ENCODE measurements at places on chromosomes 4 and X.

- no peak for DNase-seq
Observed at GRCh38 chr4:123698556-123698955, 302.0 kb downstream of the SPRY1 start.

DNA sequence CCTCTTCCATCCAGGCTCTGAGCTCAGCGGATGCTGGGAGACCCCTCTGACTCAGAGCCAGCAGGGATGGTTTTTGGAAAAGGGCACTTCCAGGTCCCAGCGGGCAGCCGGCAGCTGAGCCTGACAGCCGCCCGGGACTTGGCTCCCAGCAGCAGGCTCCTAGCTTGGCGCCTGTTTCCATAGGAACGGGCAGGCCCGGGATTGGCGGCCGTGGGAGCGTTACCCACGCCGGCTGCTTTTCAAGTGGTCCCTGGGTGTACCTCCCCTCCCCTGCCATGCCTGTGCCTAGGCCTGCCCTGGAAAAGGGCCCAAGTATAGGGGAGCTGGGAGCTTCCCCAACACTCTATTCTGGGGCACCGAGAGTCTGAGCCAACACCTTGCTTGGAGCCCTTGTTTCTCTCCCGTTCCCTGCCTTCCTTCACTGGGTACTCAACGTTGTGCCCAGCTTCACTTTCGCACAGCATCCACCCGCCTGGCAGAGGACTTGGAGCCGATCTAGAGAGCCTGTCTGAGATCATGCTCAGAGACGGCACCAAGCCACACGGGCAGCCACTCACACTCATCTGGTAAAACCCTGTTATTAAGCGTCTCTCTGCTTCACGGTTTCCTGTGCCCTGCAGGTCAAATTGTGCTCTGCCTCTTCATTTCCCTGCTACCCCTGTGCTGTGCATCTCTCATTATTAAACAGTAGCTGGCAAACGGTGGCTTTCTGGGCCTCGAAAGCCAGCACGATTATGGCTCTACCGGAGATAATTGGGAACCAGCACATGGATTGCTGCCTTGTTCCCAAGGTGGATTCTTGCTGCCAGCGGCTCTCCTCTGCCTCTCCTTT is 521.5 kb downstream of the BCOR start:
- no peak for DNase-seq

GRCh38 chrX:105645667-105646357 is 176.5 kb upstream of the NRK start:
- no peak for DNase-seq

- no peak for DNase-seq
Observed at GRCh38 chr4:95510877-95511276, 37.9 kb downstream of the UNC5C start.

- no peak for DNase-seq
Observed at GRCh38 chrX:12984603-12985319, 9.9 kb downstream of the TMSB4X start.

DNA sequence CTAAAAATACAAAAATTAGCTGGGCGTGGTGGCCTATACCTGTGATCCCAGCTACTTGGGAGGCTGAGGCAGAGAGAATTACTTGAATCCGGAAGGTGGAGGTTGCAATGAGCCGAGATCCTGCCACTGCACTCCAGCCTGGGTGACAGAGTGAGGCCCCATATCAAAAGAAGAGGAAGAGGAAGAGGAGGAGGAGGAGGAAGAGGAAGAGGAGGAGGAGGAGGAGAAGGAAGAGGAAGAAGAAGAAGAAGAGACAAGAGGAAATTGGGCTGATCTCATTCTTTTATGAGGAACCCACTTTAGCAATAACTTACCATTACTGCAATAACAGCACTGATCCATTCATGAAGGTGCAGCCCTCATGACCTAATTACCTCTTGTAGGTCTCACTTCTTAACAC is 138.9 kb upstream of the GIMD1 start:
- DNase-seq: no peak

DNA sequence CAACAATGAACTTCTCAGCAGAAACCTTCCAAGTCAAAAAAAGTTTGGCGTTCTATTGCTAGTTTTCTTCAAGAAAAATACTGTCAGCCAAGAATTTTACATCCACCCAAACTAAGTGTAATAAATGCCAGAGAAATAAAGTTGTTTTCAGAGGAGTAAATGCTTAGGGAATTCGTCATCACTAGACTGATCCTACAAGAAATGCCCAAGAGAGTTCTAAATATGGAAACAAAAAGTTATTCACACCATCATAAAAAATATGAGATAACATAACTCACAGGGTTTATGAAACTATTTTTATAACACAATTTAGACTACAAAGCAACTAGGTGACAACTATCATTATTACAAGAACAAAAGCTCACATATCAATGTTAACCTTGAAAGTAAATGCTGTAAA is 259.5 kb upstream of the GABRA2 start:
- no peak for DNase-seq

- DNase-seq: no peak
Observed at GRCh38 chr4:25834411-25835107, 28.2 kb downstream of the SEL1L3 start.

DNA sequence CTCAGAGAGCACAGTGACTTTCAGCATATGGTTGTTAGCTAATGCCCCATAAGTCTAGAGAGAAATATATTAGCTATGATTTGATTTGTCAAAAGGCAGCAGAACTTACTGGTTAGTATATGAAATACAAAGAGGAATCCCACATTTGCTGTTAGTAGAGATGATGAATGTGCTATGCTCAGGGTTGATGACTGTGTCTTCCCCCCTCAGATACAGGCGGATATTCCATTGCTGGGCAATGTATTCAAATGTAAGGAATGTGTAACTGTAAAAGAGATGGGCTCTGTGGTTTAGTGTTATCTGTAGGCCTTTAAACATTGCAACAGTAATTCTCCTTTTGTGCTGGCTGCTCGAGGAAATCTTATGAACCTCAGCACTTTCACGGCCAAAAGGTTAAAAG is 528.9 kb upstream of the ARX start:
- no peak for DNase-seq

DNA sequence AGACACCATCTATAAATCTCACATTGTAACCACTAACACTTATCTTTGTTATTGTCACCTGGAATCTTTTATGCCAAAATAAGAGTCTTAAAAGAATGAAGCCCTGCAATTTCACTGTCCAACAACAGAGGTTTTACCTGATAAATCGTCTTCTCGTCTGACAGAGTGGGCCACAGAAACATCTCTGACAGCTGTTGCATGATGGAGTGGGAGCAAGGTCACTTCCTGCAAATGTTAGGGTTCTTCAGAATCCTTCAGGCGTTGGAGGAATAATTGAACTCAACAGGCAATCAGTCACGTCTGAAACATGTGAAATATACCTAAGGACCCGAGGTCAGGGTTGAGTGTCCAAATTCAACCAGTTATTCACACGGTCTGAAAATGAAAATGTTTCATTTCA is 353.6 kb downstream of the TRIML1 start:
- DNase-seq: no peak

DNA sequence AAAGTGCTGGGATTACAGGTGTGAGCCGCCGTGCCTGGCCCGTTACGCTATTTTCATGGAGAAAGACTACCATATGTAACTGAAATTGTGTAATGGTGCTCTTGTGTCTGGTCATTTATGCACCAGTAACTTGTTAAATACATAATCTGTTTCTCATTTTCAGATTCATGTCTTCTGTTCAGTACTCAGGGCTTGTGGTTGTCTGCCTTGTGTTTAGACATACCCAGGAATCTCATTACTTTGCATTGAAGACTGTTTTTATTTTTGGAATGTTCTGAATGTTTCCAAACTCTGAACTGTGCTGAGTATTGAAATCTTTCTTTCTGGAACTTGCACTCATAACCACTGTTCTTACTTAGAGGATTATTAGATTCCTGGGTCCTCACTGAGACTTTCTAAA is 52.8 kb downstream of the PDLIM5 start:
- no peak for DNase-seq

DNA sequence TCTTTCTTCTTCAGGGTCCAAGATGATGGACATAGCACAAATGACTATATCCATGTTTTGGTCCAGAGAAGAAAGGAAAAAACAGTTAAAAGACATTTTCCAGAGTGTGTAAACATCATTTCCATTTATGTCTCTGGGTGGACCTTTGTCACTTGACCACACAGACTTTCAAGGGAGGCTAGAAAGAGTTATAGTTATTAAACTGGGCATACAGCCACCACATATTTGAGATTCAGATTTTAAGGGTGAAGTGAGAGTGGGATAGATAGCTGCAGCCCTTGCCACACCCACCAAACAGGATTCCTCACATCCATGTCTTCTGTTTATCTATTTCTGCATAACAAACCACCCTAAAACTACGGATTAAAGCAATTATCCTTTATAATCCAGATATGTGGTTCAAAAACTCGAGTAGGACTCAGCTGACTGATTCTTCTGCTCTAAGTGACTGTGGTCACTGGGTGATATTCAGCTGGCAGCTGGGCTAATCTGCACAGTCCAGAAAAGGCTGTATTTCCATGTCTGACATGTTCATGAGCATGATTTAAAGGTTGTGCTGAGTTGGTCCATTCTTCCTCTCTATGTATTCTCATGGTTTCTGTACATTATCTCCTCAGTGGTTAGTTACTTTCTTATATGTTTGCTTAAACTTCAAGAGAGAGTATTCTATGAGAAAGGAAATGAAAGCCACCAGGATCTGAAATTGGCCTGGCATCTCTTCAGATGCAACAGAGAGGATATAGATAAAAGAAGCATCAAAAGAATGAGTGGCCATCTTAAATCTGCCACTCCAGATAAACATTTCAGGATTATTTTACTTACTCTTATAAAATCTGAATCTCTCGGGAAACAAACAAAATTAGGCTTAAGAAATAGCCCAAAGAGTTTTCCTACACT is 459.8 kb upstream of the CTSO start:
- no peak for DNase-seq

GRCh38 chr4:171582961-171583581 is 230.1 kb upstream of the GALNTL6 start:
- no peak for DNase-seq

- no peak for DNase-seq
Observed at GRCh38 chr4:56296526-56296925, 90.8 kb downstream of the AASDH start.

DNA sequence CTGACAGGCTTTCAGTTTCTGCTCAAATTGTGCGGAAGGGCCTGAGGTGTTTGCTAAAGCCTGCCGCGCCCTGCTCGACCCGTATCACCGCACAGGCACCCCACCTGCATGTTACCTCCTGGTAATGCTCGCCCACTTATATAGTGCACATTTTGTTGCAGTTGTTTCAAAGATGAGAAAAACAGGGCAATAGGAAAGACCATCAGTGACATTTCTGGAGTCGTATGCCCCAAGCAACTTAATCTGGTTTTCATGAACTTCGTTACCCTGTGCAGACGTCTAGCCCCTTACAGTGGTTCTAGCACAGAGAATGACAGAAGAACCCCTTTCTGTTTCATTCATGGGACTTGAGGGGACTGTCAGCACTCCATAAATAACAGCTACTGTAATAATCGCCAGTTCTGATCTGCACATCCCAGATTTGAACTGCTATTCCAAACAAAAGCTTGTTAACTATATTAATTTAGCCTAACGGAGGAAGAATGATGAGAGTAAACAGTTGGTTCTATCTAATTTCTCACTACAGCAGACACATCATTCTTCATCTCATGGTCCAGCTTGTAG is 940 bp upstream of the DCTD start:
- no peak for DNase-seq

GRCh38 chr4:164087733-164088132 is 593.2 kb downstream of the TMA16 start:
- DNase-seq: no peak

- no peak for DNase-seq
Observed at GRCh38 chr4:1041147-1041935, 29.9 kb downstream of the FGFRL1 start.

DNA sequence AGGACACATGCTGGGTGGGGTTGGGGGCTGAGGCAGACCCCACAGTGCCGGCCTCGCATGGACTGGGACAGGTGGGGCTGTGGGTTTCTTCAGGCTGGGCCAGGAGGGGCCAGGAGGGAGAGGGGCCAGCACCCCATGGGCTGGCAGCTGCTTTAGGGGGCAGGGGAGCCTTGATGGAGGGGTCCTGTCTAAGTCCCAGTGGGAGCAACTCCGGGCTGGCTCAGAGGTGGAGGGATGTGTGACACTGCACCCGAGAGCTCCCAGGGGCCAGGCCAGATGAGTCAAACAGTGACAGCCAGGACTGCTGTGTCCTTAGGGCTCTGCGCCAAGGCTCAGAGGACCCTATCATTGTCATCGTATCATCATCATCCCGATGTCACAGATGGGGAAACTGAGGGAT is 4.4 kb upstream of the ABLIM2 start:
- no peak for DNase-seq

DNA sequence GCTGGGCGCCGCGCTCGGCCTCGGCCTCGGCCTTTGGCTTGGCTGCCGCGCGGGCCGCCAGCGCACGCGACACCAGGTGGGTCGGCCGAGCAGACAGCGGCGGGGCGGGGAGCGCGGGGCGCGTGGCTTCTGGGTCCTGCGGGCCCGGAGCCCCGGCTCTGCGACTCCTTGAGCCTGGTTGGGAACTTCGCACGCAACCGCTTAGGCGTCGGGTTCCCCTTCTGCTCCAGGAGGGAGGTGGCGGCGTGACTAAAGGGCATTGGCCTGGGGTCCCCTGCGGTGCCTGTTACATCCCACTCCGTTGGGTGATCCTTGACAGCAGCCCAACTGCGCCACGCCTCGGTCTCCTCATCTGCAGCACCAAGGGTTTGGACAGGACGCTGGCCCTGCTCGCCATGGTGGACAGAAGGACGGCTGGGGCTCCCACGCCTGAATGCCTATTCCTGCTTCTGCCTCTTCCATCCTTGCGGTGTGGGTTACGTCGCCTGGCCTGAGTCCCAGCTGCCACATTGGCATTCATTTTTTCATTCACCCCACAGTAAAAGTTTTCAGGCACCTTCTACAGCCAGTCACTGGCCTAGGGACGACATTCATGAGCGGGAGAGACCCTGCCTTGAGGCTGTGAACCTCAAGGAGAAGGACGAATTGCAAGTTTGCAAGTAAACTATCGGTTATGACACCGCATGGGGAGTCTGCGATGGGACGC is 631 bp downstream of the EVC start:
- no peak for DNase-seq

GRCh38 chr4:87041141-87041540 is 106.3 kb downstream of the AFF1 start:
- DNase-seq: no peak

- DNase-seq: no peak
Observed at GRCh38 chrX:38917954-38918353, 116.7 kb downstream of the MID1IP1 start.

DNA sequence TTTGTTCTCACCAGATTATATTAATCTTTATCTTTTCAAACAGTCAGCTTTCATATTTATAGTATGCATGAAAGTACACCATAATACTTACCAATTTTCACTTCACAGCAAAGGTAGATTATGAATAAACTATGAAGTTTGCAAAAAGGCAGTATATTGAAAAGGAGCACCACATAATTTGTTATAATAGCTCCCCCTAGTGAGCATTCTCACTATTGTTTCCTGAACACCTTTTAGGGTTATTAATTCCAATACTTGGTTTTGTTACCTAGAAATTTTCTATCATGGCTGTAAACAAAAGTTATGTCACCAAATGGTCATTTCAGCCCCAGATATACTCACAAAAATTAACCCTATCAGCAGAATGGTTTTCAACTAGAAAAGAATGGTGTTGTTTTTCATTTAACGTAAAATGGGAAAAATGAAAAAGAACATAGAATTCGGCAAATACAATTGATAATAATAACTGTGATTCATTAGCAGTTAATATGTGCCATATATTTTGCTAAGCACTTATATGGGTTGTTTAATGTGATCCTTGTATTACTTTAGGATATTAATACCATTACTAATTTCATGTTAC is 30.2 kb upstream of the NKX6-1 start:
- DNase-seq: peak; percentile 10
